SK-N-SH treated with all-trans-retinoic acid at 6 μM for 48 hours (cell line): ENCODE measurements at places on chromosomes 11 and 22.

DNA sequence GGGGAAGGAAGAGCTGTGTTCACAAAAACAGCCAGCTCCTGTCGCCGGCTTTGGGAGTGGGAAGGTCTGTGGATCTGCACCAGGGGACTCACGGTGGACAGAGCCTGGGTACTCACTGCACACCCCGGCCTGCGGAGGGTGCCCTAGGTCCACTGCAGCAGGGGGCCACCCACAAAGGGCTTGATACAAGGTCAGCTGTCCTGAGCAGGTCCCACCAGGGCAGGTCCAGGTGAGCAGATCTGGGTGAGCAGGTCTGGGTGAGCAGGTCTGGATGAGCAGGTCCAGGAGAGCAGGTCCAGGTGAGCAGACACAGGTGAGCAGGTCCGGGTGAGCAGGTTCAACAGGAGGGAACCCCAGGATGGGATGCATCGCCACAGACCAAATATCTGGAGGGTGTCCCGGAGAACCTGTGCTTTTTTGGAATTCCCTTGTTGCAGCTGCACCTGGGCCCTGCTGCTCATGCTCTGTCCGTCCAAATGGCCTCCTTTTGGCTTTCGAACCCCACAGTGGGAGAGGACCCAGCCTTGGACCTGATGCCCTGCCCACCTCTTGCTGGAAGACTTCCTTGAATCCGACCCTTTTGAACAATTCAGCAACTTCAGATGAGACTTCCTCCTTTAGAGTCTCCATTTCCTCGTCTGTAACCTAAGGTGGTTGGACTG is 485.3 kb downstream of the TBC1D22A start:
- no peak for ATAC-seq

DNA sequence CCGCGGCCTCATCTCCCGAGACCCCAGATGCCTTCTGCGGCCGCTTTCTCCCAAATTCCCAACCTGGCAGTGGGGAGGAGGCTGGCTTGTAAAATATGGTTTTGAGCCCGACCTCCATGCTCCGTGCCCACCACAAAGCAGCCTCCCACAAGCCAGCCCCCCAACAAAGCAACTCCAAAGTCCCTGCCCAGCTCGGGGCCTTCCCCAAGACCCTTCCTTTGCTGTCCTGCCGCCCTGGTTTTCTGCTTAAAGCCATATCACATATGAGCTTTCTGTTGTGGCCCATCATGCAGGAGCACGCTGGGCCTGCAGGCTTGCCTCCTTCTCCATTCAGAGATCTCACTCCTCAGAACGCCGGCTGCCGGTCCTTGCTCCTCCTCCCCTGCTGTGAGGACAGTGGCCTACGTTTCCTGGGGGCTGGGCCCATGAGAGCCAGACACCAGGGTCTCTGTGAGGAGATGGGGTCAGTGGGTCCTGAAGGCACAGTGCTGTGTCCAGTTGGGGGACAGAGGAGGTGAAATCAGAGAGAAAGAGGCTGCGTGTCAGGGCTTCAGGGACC is 680.0 kb downstream of the BRD1 start:
- no peak for ATAC-seq

DNA sequence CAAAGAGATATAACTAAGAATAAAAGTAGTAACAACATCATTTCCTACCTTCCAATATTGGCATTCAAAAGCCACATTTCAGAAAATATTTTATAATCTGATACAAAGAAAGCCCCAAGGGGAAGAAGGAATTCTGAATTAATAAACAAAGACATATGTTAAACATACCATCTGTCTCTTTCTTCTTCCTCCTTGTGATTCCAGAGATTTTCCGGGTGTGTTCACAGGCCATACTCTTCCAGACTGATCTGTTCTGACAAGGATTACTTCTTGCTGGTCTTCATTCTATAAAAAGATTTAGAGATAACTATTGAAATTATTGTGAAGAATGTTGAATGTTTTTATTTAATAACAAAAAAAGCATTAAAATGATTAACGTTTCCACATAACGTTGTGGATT is 65.0 kb downstream of the CWF19L2 start:
- no peak for ATAC-seq

- no peak for ATAC-seq
Measured at GRCh38 chr11:122789907-122790306, 48.4 kb upstream of the CRTAM start.

DNA sequence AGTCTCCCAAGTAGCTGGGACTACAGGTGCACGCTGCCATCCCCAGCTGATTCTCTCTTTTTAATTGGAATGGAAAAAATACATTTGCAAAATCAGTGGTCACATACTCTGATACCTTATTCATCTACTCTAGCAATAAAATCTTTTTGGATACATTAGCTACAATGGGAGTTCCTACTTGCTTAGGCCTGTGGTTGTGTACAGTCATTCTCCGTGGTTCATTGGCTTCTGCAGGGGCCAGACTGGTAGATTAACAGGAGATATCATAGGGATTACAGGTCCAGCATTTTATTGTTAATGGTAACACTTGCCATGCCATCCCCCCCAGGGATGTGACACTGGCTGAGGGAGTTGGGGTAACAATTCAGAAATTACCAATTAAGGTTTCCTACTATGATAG is 140.0 kb downstream of the ADAMTS15 start:
- ATAC-seq: no peak

DNA sequence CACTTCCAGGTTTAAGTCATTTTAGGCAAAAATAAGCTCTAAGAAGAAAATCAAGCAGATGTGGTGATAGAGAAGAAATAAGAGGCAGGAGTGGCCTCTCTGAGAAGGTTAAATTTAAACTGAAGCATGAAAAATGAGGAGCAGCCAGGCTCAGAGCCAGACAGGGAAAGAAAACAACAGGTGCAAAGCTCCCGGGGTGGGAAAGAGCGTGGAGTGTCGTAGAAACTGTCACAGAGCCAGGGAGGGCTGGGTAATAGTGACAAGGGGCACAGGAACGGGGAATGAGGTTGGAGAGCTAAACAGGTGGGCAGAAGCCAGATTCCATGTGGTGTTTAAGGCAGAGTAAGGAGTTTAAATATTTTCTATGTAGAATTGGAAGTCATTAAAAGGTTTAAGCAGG is 132.1 kb upstream of the BLID start:
- no peak for ATAC-seq

- ATAC-seq: peak; percentile 30
Measured at GRCh38 chr22:24953384-24954113, 1.0 kb downstream of the KIAA1671 start.

DNA sequence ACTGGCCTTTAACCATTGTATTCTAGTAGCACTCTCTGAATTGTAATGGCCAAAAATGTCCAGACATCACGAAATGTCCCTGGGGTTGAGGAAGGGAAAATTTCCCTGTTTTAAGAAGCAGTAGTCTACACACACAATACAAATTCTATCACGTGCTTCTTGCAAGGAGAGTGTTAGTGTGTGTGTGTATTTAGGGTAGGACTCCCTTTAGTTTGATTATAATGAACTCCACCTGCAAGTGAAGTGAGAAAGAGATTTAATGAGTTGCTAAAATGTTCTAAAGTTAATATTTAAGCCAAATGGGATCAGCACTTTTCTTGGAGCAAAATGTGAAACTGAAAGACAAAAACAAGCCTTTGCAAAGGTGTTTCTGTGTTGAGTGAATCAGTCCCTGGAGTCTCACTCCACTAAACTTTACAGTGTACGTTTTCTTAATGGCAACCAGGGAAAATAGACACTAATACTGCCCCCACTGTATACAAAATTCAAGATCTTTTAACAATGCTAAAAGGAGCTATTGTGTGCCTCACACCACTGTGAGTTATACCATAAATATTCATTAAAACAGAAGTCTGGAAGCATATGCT is 590.3 kb upstream of the TENM4 start:
- ATAC-seq: no peak

DNA sequence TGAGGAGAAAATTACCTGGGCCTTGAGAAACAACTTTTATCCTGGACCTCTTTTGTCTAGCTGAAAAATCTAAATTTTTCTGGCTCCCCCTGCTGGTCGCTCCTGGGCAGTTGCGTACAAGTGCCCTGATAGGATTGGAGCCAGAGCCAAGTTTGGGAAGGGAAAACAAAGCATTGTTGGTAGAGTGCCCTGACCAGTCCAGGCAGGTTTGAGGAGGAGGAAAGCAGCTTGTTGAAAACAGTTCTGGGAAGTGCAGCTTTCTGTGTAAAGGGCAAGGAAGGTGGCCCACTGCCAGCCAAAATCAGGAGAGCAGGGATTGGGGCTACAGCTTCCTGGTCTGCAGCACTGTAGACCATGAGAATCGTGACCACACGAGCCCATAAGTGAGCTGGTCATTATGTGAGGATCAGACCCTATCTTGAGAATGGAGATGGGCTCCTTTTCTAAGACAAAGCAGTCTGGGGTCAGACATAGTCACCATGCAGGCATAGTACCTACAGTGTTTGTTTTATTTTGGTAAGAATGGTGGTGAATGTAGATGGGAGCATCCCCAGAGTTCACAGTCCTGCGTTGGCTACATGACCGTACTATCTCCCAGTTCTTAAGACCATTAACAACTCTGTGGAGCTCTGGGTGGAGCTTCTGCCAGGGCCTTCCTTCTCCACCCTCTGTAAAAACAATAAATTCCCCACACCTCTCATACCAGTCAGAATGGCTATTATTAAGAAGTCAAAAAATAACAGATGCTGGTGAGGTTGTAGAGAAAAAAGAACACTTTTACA is 21.3 kb upstream of the PIK3IP1 start:
- peak; percentile 97 for ATAC-seq

DNA sequence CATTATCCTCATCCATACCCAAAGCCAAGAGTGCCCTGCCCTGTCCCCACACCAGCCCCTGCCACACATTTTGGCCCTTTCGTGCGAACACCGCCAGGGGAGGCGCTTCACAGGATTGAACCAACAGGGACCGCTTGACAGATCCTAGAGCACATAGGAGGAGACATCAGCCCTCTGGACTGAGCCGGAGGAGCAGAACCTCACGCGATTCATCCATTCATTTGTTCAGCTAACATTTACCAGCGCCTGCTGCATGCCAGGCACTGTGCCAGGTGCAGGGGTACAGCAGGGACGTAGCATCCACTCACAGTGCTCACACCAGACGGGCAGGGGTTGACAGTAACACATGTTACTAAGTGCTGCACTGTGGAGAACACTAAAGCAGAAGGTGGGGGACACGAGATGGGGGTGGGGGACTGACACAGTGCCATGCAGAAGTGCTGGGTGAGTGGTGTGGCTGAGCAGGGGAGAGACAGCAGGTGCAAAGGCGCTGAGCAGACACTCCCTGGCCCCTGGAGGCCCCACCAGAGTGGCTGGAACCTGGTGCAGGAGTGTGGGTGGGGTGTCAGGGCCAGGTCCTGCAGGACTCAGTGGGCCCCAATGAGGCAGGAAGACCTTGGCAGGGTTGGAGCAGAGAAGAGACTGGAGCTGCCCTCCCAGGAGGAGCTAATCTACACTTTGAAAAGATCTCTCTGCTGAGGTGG is 3.4 kb downstream of the GNAZ start:
- no peak for ATAC-seq

DNA sequence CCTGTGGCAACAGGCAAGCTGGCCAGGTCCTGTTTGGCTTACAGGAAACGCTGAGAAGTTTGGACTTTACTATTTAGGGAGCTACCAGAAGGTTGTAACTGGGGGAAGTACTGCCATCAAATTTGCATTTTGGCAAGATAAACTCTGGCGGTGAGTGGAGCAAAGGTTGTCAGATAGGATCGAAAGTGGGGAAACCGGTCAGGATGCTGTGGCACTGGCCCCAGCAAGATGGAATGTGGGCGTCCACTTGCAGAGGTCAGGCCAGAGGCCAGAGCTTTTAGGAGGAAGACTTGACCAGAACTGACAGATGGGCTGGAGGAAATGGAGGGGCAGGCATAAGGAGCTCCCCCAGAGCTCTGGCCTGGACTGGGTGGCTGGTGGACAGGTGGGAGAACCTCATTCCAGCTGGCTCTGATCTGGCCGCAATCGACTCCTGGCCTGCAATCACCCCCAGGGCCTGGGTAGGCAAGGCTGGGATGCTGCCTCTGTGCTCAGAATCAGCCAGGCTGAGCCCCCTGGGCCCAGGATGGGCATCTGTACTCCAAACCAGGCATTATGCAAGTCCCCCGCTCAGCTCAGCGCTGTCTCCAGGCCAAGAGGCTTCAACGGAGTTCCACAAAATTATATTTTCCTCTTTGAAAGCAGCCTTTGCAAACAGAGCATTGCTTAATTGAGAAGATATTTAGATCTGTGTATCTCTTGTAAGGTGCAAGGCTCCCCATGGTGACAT is 178.3 kb upstream of the NECTIN1 start:
- ATAC-seq: no peak; the same call in 1 of the 3 replicates

DNA sequence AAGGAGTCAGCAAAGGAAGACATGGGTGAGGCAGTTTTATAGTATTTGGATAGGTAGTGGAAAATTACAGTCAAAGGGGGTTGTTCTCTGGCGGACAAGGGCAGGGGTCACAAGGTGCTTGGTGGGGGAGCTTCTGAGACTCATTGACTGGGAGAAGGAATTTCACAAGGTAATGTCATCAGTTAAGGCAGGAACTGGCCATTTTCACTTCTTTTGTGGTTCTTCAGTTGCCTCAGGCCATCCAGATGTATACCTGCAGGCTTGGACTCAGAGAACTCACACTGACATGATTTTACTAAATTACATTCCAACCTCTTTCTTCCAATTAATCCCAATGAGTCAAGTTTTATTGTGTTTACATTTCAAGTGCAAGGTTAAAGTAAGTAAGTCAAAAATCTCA is 240.5 kb upstream of the API5 start:
- ATAC-seq: no peak

- ATAC-seq: peak; percentile 79
Measured at GRCh38 chr11:9047964-9048523, 43.4 kb downstream of the SCUBE2 start.

GRCh38 chr11:65417702-65418430 is 4.7 kb upstream of the NEAT1 start:
- ATAC-seq: no peak

GRCh38 chr11:31649129-31649966 is 139.8 kb downstream of the ELP4 start:
- ATAC-seq: no peak

GRCh38 chr11:12150831-12151382 is 40.5 kb downstream of the MICAL2 start:
- no peak for ATAC-seq

GRCh38 chr11:42524534-42525227 is 787.1 kb upstream of the API5 start:
- peak; percentile 22; the same call in 1 of the 3 replicates for ATAC-seq

GRCh38 chr11:77287615-77288273 is 13.7 kb downstream of the GDPD4 start:
- ATAC-seq: peak; percentile 97

DNA sequence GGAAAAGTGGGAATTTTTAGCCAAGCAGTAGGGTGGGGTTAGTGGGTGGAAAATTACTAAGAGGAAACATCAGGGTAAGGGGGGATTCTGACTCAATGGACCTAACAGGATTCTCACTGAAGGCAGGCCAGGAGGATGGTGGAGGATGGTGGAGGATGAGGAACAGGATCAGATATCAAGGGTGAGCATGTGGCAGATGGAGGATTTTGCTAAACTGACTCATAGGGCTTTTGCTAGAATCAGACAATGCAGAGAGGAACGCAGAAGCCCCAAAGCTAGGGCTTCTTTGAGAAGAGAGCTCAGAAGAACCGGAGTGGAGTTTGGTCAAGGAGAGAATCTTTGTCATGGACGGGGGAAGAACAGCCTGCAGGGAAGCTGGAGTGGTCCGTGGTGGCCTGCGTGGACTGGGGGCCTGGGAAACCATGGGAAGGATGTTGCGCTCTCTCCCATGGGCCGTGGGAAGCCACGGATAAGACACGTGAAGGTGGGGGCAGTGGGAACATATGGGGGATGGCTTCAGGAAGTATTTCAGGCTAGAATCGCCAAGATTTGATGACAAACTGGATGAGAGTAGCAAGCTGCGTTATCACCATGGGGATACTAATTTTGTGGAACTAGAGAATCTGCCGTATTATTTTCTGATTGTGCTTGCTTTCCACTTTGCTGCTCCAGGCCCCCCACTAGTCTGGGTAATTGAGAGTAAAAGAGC is 165.2 kb downstream of the LDLRAD3 start:
- no peak for ATAC-seq
